ENCODE measurements at places on chromosomes 5 and 9. TPM values are rescaled to one million over a fixed set of nuclear protein-coding genes. Genes with fewer than 3 reads are reported as not detected.

GRCh38 chr5:43661102-43661501, 58.1 kb downstream of the NNT start:
- DNase-seq = peak; percentile 15

GRCh38 chr5:37494756-37495155, 115.6 kb downstream of the WDR70 start:
- DNase-seq = no peak

GRCh38 chr9:121156263-121156731, 45.4 kb downstream of the RAB14 start:
- DNase-seq = peak; percentile 67

Gene GRM6
- not detected for total RNA-seq

Gene SLC36A2
- not detected for total RNA-seq

Measured in Daoy (cell line).